ENCODE measurements at places on chromosomes 6 and 20.

DNA sequence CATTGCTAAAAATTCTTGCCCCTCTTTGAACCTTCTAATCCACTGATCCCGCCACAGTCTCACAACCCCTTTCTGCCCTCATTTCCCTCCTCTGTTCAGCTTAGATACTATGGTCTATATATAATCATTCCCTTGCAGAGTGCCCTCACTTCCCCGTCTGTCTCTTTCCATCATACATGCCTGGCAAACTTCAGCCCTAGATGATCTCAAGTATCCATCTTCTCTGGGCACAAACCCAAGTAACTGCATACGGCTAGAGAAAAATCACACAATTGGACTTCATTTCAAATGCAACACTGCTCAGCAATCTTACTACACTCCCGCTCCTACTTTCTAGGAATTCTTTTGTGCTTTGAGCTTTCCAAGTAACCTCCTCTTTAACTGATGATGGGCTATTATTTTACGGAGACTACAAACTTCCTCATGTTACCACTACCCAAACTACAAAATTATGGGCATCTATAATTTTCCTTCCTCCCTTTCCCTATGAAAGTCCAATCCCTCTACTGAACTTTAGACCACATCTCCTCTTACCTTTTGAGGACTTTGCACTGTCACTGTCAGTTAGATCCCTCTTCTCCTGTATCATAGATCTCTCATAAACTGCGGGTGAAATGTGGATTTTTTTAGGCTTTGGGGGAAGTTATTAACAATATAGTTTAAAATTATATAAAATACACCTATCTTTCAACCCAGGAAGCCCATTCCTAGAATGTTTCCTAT, 135.6 kb downstream of the BTBD9 start:
- no peak for DNase-seq

GRCh38 chr6:4953440-4953839, 50.4 kb downstream of the RPP40 start:
- no peak for DNase-seq

DNA sequence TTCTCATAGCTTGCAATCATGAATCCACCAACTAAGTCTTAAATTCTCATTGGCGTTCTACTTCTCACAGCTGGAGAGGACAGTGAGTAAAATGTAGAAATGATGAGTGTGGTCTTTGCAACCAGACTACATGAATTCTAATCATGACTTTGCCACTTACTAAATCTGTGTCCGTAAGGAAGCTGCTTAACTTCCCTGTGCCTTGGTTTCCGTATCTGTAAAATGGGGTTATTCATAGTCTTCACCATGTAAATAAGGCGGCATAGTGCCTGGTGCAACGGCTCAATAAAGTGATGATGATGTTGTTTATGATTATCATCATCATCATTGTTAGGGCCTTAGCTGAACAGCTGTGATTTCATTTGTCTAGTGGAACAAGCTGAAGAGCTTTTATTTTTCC, 12.6 kb downstream of the CFAP206 start:
- DNase-seq, result no peak

DNA sequence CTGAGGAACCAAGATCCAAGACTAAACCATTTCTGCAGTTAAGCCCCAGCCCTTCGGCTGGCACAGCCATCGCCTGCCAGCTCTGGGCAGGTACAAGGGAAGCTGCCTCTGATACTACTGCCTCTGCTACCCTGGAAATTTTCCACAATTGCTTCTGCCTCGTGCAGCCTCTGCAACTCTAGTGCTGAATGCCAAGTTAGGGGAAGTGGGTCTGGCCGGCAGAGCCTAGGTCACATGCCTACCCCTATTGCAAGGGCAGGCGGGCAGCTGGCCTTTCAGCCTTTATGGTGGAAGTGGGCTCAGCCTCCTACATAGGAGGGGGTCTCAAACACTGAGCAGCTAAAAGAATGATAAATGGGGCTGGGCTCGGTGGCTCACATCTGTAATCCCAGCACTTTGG, 44.5 kb upstream of the TULP1 start:
- DNase-seq, result no peak

- DNase-seq, result no peak
These were observed 119.9 kb upstream of the TRAF3IP2 start for GRCh38 chr6:111725446-111726112.

- no peak for DNase-seq
These were observed 28.7 kb downstream of the PERP start for GRCh38 chr6:138078491-138078890.

DNA sequence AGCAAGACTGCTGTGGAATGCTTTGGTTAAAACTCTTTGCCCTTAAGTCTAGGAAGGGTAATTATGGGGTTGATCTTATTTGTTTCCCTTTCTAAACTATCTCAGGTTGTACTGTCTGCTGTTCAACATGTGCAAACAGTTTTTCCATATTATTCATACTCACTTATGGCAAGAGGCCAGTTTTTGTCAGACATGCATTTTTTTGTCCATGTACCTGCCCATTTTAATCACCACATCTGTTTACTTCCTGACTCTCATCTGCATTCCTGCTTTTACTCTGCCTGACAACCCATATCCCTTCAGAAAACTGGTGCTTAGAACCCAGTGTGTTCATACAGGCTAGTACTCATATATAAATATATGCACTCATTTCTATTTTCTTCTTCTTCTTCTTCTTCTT, 80.3 kb downstream of the LPA start:
- DNase-seq, result no peak
